ENCODE measurements at places on chromosomes 1 and 21.

GRCh38 chr1:202892501-202892900, 3.6 kb upstream of the RABIF start:
- DNase-seq, result no peak

DNA sequence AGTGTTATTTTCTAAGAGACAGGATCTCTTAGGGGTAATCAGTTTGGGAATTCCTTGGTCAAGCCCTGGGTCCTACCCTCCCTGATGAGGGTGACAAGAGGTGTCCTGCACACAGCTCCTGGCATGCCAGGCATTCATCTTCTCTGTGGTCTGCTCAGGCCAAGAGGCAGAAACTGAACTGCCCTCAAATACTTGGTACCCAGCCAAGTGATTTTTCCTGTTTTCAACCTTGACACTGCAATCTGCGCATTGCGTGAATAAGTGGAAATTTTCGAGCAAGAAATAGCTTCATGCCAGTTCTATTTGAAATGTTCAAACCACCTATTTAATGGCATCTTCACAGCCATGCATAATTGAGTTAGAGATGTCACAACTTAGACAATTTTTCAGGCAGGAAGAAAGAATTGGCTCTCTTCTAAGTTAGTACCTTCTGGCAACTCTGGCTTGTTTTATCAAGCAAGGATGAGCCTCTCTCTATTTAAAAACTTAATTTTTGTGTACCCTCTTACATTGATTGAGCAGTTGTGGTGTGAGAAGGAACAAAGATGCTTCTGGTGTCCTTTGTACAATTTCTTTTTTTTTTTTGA, 27.0 kb downstream of the DNM3 start:
- no peak for DNase-seq

- no peak for DNase-seq
Measured at GRCh38 chr1:40673452-40673851, 8.0 kb upstream of the RIMS3 start.

GRCh38 chr1:239718997-239719628, 332.7 kb downstream of the CHRM3 start:
- DNase-seq, result no peak

DNA sequence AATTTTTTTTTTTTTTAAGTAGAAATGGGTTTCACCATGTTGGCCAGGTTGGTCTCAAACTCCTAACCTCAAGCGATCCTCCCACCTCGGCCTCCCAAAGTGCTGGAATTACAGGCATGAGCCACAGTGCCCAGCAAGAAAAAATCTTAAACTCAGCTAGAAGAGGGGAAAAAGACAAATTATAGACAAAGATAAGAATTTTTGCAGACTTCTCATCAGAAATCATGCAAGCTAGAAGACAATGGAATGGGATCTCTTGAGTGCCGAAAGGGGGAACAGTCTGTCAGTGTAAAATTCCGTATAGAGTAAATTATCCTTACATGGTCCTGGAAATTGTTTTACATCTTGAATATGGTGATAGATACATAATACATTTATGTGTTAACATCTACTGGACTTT, 294.4 kb downstream of the CAMTA1 start:
- DNase-seq, result no peak

DNA sequence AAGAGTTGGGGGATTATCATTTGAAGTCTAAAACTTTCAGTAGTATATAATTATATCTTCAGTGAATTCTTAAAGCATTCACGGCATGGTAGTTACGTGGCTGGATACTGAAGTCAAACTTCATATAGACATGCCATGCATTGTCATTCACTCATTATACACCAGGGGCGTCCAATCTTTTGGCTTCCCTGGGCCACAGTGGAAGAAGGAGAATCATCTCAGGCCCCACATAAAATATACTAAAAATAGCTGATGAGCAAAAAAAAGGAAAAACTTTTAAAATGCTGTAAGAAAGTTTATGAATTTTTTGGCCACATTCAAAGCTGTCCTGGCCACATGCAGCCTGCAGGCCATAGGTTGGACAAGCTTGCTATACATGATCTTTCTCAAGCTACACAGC, 43.8 kb downstream of the DENND1B start:
- no peak for DNase-seq

- DNase-seq, result no peak
Measured at GRCh38 chr1:215285013-215285800, 202.7 kb downstream of the KCNK2 start.

DNA sequence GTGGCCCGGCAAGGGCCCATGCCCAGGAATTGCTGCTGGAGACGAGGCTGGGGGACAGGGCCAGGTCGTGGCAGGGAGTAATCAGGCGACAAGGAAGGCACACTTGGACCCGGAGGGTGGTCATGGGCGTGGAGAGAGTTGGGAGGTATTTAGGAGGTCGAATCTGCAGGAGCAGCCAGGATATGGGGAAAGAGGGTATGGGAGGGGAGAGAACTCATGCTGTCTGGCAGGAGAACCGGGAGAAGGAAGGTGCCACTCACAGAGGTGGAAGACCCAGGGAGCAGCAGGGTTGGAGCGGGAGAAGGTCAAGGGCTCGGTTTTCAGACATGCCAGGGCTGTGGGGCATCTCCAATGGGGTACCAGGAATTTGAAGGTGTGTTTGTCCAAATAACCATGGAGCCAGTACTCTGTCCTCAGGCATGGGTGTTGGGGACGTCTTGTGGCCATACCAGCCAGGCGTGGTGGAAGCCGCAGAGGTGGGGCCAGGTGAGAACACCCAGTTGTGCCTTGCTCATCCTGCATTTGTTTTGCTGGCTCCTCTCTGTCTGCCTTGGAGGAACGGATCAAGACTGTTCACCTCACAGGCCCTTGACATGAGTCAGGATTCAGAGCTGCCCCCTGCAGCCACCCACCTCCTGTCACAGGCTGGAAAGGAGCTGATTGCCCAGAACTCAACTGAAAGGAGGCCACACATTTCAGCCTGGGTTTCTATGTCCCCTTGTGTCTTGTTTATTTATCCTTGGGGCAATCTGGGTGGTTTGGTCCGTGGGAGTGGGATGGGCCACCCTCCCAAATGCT, 111.6 kb downstream of the SPSB1 start:
- DNase-seq, result no peak

- no peak for DNase-seq
Measured at GRCh38 chr1:2448098-2448445, 28.0 kb upstream of the PLCH2 start.

GRCh38 chr21:36446301-36446700, 33.6 kb downstream of the CLDN14 start:
- DNase-seq, result no peak

Measured in stimulated activated CD8-positive, alpha-beta memory T cell treated with anti-CD3 and anti-CD28 coated beads, Interleukin-15, amount 100 ng/mL, for 1 hour (primary cell).